ENCODE measurements at places on chromosomes 16 and 17.

GRCh38 chr16:86211800-86212199, 298.5 kb upstream of the FOXF1 start:
- DNase-seq, result no peak

- DNase-seq, result no peak
Observed at GRCh38 chr17:39972271-39972670, 8.3 kb upstream of the PSMD3 start.

DNA sequence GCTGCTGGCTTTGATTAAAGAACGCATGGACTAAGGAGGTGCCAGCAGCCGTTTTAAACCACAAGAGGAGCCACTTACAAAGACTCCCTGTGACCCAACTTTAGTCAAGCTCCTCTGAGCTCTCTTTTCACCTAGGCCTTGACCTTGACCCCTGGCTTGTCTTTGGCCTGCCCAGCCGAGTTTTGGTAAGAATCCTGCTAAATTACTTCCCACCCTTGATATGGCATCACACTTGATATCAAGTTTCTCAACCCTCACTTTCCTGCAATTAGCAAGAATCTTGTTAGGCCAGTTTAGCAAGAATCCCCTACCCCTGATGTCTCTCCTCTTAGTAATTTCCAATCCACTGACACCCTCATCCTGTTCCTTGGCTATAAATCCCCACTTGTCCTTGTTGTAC, 232.8 kb upstream of the SALL1 start:
- no peak for DNase-seq

DNA sequence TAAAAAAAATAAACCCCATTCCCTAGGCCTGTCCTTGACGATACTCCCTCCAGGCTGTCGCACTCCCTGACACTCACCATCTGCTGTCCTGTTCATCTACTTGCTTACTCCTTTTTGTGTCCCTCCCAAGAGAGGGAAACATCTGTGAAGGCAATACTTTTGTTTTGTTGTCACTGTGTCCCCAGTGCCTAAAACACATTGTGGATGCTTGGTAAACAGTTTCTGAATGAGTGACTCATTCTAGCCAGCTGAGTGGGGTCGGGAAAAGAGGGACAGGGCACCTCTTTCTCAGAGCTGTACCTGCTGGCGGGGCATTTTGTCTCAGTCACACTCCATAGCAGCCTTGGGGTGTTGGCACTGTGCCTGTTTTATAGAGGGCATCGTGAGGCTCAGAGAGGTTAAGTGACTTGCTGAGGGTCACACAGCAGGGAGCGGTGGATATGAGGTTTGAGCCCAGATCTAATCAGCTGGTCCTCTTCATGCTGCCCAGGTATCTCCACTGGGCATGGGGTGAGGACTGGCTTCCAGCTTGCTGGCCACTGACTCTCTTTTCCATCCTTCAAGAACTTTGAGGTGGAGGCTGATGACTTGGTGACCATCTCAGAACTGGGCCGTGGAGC, 15.6 kb downstream of the MAP2K3 start:
- no peak for DNase-seq

DNA sequence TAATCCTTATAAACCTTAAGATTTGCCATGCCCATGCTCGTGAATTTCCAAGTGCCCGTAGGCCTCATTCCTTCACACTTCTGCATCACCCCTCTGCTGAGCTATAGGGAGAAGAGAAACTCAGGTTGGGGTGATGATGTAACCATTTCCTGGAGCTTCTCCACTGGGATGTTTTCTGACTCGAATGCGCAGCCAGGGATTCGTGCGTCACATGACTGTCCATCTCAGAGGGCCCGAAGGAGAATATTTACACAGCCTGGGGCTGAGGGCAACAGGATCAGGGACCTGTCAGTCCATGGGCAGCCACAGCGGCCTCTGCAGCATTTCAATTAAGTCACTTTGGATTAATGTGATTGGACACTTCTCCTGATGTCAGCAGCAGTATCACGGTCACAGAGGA, 8.7 kb downstream of the GSG1L2 start:
- DNase-seq, result no peak

DNA sequence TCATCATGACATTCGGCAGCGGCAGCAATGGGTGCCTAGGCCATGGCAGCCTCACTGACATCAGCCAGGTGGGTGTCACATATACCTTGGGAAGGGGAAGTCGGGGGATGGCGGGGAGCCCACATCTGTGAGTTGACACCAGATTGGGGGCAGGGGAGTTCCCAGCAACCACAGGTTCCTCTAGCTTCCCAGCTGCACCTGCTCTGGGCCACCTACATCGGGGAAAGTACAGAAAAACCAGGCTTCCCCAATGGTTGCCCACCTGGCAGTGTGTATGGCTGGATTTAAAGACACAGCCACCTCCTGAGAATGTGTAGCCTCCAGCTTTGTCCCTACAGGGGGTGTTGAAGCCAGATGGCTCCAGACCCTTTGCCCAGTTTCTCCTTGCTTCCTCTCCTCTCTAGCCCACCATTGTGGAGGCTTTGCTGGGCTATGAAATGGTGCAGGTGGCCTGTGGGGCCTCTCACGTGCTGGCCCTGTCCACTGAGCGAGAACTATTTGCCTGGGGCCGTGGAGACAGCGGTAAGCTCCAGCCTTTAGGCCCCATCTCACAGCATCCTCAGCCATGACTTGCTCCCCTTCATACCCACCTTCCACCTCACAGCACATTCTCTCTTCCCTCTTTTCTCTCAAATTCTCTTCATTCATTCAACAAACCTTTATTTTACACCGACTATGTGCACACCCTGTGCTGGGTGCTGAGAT, 5.0 kb upstream of the TRAF4 start:
- peak; percentile 65 for DNase-seq

DNA sequence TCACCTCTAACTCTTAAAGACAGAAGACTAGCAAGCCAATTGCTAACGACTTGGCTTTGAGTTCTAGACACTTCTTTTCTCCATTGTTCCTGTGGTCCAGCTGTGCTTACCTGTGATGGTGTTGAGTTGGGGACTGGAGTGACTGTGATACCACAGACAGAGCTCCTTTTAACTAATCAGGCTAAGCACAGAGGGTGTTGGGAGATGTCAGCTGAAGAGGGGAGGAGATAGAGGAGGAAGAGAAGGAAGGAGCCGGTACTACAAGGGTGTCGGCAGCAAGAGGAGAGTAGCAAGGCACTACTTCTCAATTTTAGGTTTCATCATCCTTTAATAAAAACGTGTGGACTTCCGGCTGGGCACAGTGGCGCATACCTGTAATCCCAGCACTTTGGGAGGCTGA, 5.1 kb upstream of the MYO1D start:
- DNase-seq, result no peak

DNA sequence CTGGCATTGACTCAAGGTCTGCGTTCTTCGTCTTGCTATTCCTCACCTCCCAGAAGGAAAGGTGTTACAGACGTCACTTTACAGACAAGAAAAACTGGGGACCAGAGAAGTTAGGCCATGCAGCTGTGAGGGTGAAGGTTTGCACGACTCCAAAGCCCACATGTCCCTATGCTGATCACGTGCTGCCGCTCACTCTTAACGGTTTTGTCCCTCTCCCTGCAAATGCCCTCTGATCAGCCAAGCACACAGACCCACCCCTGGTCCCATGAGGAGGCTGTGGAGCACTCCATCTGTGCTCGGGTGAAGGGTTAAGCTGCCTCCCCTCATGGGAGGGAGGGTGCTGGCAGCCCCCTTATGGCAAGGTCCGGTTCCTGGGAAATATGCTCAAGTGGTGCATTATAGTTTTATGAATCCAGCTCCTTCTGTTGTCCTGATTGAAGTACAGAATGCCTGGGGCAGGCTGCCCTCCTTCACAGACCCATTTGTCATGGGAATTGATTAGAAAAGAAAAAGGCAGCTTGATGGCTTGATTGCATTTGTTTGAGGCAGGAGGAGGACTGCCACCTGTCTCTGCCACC, 18.8 kb downstream of the CCDC182 start:
- DNase-seq, result no peak

GRCh38 chr16:58269526-58269925, 25.3 kb downstream of the PRSS54 start:
- DNase-seq, result no peak

GRCh38 chr17:63138713-63139112, 172.7 kb downstream of the TANC2 start:
- DNase-seq, result no peak

DNA sequence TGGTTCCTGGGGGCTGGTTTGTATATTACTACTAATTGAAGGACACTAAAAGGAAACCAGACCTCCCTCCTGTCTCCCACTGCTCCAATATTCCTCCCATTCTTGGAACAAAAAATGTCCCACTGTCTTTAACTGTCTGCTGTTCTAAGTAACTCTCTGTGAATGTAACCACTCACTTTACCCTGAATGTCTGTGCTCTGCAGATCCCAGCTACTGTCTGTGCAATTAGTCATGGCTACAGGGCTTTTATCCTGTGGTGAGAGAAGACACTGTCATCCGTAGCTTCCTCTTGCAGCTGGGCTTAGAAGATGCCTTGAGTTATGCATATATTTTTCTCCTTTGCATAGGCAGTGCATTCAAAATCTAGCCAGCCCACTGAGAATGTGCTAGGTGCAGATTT, 853.8 kb downstream of the CDH8 start:
- DNase-seq, result no peak

- no peak for DNase-seq
Observed at GRCh38 chr17:12402963-12403622, 262.6 kb upstream of the MYOCD start.

DNA sequence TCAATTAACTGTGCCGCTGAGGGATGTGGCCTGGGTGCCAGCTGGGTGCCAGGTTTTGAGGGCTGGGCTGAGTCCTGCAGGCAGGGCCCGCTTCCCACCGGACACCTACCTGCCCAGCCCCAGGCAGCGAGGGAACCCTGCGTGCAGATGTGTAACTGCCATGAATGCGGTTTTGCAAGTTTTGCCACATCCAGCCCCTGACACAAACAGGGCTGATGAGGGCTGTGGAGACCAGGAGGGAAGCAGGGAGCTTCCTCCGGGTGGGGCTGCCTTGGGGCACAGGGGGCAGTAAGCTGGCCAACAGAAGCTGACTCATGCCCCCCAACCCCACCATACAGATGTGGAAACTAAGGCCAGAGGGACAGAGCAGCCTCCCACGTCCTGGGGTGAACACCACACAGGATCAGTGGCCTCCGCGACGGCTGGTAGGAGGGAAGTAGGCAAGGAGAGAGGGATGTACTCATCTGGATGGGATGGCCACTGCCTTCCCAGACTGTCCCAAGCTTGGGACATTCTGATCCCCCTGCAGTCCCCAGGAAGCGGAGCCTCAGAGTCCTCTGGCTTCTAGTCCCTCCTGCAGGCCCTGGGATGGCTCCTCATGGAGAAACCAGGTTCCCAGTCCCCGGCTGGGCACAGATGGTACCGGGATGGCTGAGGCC, 1.6 kb downstream of the UBALD1 start:
- DNase-seq, result peak; percentile 1

DNA sequence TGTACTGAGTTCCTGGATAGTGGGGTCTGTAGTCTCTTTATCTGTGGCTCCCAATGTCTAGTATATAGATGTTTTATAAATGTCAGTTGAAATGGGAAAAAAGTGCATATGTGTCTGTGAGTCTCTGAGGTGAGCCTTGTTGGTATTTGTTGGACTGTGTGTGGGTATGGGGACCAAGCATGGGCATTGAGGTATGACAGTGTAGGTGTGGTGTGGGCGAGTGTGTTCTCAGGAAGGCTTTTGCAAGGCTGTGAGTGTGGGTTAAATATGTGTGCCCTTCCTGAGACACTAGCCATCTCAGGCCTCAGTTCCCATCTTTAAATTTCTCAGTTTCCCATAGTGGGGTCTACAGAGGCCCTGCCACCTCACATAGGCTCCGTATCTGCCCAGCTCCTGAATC, 440.2 kb upstream of the CCL2 start:
- DNase-seq, result no peak

GRCh38 chr16:31183432-31184428, 3.8 kb downstream of the FUS start:
- no peak for DNase-seq

DNA sequence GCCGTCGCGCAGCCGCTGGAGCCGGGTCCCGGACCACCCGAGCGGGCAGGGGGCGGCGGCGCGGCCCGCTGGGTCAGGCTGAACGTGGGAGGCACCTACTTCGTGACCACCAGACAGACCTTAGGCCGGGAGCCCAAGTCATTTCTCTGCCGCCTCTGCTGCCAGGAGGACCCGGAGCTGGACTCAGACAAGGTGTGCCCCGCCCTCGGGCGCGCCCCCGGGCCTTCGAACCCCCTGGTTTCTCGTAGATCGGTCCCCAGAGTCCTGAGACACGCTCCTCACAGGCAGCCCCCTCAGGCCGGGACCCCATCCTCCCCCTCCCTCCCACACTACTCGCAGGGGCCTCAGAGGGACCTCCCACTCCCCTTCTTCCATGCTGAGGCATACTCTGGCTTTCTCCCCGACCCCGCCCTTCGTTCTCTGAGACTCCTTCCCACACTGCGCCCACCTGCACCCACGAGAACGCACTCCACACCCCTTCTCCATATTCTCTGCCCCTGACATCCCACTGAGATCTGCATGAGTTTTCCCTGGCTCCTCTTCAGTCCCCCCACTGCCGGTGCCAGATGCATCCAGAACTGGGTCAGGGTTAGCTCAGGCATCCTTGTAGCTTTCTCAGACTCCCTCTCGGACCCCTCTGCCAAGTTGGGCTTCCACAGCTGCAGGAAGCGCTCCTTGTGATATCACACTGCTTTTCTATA, 523 bp downstream of the KCTD2 start:
- DNase-seq, result peak; percentile 29

GRCh38 chr16:3123986-3124886, 10.6 kb upstream of the ZNF213 start:
- peak; percentile 91 for DNase-seq

DNA sequence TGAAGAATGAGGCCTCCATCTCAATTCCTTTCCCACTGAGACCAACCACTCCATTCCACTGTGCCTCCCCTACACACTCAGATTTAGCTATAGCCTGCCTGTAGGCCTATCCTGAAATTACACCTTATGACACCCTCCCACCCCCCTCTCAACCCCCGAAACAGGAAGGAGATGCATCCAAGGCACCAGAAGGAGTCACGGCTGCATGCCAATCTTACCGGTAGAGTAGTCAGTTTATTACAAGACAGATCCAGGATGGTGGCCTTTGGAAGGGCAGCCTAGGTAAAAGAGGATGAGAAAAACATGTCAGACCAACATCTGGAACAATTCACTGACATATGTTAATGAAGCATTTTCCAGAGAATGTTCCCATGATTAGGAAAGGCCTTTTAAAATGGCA, 2.6 kb downstream of the LRRC59 start:
- DNase-seq, result peak; percentile 0

DNA sequence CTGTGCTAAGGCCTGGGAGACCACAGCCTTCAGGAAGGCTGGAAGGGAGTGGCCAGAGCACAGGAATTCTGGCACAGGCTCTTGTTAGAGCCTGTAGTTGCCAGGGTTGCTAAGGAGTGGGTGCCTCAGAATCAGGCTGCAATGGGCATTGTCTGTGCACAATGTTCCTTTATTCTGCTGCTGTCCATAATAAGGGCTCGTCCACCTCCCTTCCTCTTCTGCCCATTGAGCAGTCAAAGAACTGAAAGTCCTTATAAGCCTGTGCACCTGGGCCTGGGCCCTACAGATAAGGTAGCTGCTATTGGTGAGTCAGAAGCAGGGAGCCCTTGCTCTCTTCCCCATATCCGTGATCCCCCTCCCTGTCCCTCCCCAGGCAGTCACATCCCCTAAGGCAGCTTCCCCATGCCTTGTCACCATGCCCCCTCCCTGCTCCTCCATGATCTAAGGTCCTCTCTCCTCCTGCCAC, 5.4 kb upstream of the CNGB1 start:
- no peak for DNase-seq

All from germinal center (tissue), 1 donor.